ENCODE measurements at places on chromosomes 2 and 18. TPM values are rescaled to one million over a fixed set of nuclear protein-coding genes. Genes with fewer than 3 reads are reported as not detected.

The PAIP2B gene
- total RNA-seq: 0.34 TPM

The DES gene
- total RNA-seq: 0.17 TPM

The ST6GAL2 gene
- total RNA-seq: 19.4 TPM

The CREG2 gene
- 9.7 TPM for total RNA-seq

The UGT1A8 gene
- not detected for total RNA-seq

The PDK1 gene
- total RNA-seq: 2.0 TPM

The HTR2B gene
- total RNA-seq: 0.09 TPM

The YWHAQ gene
- 677 TPM for total RNA-seq
